Stimulated activated CD4-positive, alpha-beta T cell treated with anti-CD3 and anti-CD28 coated beads, Interleukin-4, amount 100 ng/mL, for 48 hours (primary cell): ENCODE measurements at places on chromosomes 4 and X.

GRCh38 chr4:156496797-156497196, 474.8 kb downstream of the PDGFC start:
- no peak for DNase-seq

GRCh38 chr4:7384929-7385890, 49.5 kb downstream of the PSAPL1 start:
- DNase-seq, result no peak

- no peak for DNase-seq
Measured at GRCh38 chrX:113675278-113675677, 834.6 kb upstream of the AMOT start.

DNA sequence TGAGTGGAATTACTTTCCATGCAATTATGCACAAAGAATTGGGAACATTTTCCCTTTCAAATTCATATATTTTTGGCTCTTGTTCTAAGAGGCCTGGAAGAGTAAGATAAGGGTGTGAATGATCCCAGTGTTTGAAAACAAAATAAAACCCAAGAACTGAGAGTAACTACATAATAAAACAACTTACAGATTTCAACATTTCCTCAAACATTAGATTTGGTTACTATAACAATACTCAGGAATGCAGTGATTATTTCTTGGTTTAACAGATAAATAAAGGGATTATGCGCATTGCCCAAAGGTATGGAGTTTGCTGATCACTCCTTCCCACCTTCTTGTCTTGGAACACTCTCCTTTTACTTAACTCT, 292.5 kb downstream of the CAMK2D start:
- no peak for DNase-seq

DNA sequence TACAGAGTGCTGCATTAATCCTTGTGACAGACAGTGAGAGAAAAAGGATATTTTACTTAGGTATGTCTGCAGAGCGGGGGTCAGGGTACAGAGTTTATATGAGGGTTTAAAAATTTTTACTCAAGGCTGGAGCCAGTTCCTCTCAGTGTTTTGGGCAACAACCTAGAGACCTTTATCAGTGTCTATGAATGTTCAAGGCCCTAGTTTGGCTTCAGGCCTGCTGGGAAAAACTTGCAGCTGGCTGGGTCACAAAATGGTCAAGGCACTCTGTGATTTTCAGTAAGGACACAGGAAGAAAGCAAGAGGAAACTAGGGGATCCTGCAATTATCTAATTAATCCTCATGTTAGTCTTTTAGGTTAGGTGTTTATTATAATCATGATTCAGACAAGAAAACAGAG, 10.8 kb upstream of the C4orf54 start:
- DNase-seq, result no peak

GRCh38 chrX:110699109-110699508, 96.5 kb downstream of the CHRDL1 start:
- no peak for DNase-seq

DNA sequence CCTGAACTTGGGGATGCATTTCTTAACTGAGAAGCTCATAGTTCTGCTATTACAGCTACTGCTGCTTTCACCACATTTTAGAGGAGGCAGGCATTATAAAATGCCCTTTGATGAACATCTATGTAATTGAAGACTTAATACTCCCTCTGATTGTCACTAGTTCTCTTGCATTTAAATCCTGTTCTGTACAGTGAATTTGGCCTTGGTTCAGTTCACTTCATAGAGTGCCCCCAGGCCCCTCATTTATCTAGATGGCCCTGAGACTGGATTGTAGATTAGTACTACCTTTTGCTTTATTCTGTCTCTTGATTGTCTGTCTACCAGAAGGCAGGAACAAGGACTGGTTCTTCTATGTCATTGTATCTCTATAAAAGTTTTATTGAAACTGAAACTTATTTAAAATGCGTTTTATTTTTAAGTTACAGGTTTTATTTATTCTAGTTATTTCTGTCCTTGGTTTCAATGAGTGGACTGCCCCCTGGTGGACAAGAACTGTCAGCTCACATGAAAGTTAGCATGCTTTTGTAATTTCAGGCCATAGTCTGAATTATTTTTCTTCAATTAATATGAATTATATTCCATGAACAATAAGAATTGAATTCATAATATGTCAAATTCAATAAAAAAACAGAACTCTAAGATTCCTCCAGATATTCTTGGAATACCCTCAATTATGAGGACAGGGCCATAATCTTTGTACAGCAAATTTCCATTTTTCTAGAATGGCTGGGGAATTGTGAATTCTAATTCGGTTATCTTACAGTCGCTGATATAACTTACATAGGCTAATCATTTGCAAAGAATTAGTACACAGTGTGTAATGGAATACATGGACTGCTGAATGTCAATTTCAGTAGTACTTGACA, 47.2 kb upstream of the TMEM33 start:
- DNase-seq, result no peak

DNA sequence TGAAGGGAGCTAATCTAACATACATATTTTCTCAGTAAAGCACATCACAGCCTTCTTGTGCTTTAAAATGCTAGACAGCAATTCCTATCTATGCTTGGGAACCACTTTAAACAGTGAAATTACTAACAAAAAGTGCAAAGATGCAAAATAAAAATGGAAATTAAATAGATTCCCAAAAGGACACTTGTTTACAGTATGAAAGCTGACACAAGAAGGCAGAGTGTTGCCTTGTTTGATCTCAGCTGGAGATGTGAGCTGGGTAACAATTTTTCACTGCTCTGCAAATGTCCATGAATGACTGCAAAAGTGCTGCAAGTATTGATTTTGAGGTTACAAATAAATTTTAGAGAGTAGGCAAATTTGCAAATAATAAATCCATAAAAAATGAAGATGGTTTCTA, 22.3 kb downstream of the GRIA2 start:
- DNase-seq, result no peak

DNA sequence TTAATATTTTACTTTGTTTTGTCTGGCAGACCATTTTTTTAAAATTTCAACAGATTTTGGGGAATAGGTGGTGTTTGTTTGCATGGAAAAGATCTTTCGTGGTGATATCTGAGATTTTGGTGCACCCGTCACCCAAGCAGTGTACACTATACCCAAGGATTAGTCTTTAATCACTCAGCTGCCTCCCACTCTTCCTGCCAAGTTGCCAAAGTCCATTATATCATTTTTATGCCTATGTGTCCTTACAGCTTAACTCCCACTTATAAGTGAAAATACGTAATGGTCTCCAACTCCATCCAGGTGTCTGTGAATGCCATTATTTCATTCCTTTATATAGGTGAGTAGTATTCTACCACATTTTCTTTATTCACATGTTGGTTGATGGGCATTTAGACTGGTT, 281.7 kb upstream of the GK2 start:
- no peak for DNase-seq

- DNase-seq, result no peak
Measured at GRCh38 chr4:31125496-31125895, 405.3 kb downstream of the PCDH7 start.

- DNase-seq, result no peak
Measured at GRCh38 chr4:71866212-71866885, 82.5 kb upstream of the GC start.
